Foreskin keratinocyte (primary cell): ENCODE measurements at places on chromosomes 11 and 22. TPM values are rescaled to one million over a fixed set of nuclear protein-coding genes. Genes with fewer than 3 reads are reported as not detected.

- no peak for DNase-seq
Observed at GRCh38 chr11:40763046-40763445, 696.4 kb downstream of the LRRC4C start.

GRCh38 chr11:91258876-91259275, 965.7 kb upstream of the FAT3 start:
- DNase-seq = no peak

The MYO18B gene
- polyA plus RNA-seq = not detected in 2 replicates

The SYCE3 gene
- polyA plus RNA-seq = 0.34 and 0.46 TPM in 2 replicates

- no peak for DNase-seq
Observed at GRCh38 chr11:45647329-45647728, 18.1 kb downstream of the CHST1 start.

- no peak for DNase-seq
Observed at GRCh38 chr11:1100417-1101245, 26.0 kb downstream of the MUC2 start.

DNA sequence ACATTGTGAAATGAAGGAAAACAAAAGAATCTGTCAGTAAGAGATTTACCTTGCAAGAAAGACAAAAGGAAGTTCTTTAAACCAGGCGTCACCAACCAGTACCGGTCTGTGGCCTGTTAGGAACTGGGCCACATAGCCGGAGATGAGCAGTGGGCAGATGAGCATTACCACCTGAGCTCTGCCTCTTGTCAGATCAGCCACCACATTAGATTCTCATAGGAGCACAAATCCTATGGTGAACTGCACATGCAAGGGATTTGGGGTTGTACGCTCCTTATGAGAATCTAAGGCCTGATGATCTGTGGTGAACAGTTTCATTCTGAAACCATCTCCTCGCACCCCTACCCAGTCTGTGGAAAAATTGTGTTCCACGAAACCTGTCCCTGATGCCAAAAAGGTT, 108.2 kb downstream of the CYP2R1 start:
- DNase-seq = no peak

DNA sequence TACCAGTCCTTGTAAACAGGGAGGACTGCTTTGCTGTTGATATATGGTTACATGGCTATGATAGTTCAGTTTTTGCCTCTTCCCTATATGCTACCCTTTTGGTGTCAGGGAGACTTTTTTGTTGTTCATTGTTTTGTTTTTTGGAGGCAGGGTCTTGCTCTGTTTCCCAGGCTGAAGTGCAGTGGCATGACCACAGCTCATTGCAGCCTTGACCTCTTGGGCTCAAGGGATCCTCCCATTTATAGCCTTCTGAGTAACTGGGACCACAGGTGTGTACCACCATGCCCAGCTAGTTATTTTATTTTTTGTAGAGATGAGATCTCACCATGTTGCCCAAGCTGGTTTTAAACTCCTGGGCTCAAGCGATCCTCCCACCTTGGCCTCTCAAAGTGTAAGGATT, 38.6 kb upstream of the SPTBN2 start:
- DNase-seq = no peak

The C11orf97 gene
- not detected in 2 replicates for polyA plus RNA-seq
